ENCODE measurements at places on chromosomes 7 and 10. TPM values are rescaled to one million over a fixed set of nuclear protein-coding genes. Genes with fewer than 3 reads are reported as not detected.
A peak's percentile ranks its signal among the peaks of the same experiment; 100 is the strongest.

STEAP2 gene
- total RNA-seq: 9.0 TPM

ADAM8 gene
- total RNA-seq: 5.1 TPM

VWDE gene
- 0.87 TPM for total RNA-seq

DENND2A gene
- total RNA-seq: 1.1 TPM

EPHA1 gene
- 67.3 TPM for total RNA-seq

MMRN2 gene
- 3.4 TPM for total RNA-seq

C7orf33 gene
- not detected for total RNA-seq

STK31 gene
- total RNA-seq: 0.57 TPM

TAS2R40 gene
- total RNA-seq: not detected

- H3K4me3 ChIP-seq: no peak overlapping the region
- no peaks in the 10 kb centered on the region for H3K27me3 ChIP-seq
- no peaks in the 10 kb centered on the region for H3K36me3 ChIP-seq
- no peak for DNase-seq
Measured at GRCh38 chr7:37097983-37098382, 350.7 kb downstream of the ELMO1 start.

DNA sequence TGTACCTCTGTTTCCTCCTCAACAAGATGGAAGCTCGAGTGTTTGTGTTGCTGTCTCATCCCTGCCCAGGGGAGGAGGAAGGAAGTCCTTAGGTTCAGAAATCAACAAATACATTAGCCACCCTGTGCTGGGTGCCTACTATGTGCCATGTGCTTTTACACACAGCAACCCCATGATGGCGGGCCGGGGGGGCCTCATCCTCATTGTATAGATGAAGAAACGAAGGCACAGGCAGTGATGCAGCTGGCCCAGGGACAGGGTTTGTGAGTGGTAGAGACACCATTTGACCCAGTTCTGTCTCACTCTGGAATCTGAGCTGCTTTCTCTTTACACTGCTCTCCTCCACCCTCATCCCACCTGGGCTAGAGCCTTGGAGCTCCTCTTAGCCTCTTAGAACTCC, 1.9 kb upstream of the CALHM2 start:
- DNase-seq: no peak
- peaks cover 14% of the 10 kb centered on the region for H3K4me1 ChIP-seq
- H3K36me3 ChIP-seq: no peaks in the 10 kb centered on the region
- H3K27ac ChIP-seq: no peak overlapping the region

- no peaks in the 10 kb centered on the region for H3K27me3 ChIP-seq
- no peak overlapping the region for H3K27ac ChIP-seq
- DNase-seq: no peak
- H3K4me3 ChIP-seq: no peak overlapping the region
- no peaks in the 10 kb centered on the region for H3K4me1 ChIP-seq
Measured at GRCh38 chr7:157470701-157471131, 133.9 kb downstream of the DNAJB6 start.

DNA sequence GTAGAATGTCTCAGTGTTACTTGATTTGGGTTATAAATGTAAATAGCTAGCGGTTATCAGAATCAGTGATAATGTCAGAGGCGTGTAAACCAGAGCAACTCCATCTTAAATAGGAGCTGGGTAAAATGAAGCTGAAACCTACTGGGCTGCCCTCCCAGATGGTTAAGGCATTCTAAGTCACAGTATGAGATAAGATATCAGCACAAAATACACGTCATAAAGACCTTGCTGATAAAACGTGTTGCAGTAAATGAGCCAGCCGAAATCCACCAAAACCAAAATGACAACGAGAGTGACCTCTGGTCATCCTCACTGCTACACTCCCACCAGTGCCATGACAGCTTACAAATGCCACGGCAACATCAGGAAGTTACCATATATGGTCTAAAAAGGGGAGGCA, 172.3 kb downstream of the CHRM2 start:
- H3K27ac ChIP-seq: no peak overlapping the region
- no peaks in the 10 kb centered on the region for H3K4me1 ChIP-seq
- DNase-seq: no peak
- H3K36me3 ChIP-seq: no peaks in the 10 kb centered on the region

- peak overlapping the region; percentile 67 for H3K4me3 ChIP-seq
- no peak for DNase-seq
- peaks cover 7% of the 10 kb centered on the region for H3K27me3 ChIP-seq
- no peaks in the 10 kb centered on the region for H3K36me3 ChIP-seq
- no peak overlapping the region for H3K27ac ChIP-seq
Measured at GRCh38 chr10:132943058-132943790, 854 bp upstream of the CFAP46 start.

DNA sequence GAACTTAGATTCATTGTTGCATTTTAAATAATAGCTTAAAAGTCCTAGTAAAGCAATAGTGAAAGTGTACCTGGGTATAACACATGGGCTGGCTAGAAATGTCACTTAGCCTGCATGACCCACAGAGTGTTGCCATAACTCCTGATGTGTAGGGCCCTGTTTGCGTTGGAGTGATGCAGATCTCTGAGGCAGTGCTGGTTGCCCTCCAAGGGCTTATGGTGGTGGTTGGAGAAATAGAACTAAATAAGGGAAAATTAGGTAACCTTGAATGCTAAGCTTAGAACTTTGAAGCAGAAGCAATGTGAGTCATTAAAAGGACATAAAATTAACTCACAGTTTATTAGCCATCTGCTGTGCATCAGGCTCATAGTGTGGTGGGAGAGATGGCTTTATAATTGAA, 105.7 kb downstream of the CCNY start:
- DNase-seq: no peak
- peaks cover 3% of the 10 kb centered on the region for H3K4me1 ChIP-seq
- H3K36me3 ChIP-seq: no peaks in the 10 kb centered on the region
- no peak overlapping the region for H3K4me3 ChIP-seq

DNA sequence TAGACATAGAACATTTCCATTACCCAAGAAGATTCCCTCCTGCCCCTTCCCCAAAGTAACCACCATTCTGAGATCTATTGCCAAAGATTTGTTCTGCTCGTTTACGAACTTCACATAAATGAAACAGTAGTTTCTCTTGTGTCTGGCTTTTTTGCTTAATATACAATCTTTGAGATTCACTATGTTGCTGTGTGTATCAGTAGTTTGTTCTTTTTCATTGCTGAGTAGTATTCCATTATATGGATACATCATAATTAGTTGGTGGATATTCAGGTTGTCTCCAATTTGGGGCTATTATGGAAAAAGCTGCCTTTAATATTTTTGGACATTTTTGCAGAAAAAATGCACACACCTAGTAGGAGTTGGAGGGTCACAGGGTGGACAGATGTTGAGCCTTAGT, 124.3 kb downstream of the SLIT1 start:
- H3K36me3 ChIP-seq: no peaks in the 10 kb centered on the region
- H3K4me1 ChIP-seq: no peaks in the 10 kb centered on the region
- no peaks in the 10 kb centered on the region for H3K27me3 ChIP-seq
- no peak overlapping the region for H3K27ac ChIP-seq

- H3K36me3 ChIP-seq: no peaks in the 10 kb centered on the region
- no peak for DNase-seq
- H3K27ac ChIP-seq: peak overlapping the region; percentile 31
- H3K27me3 ChIP-seq: no peaks in the 10 kb centered on the region
Measured at GRCh38 chr7:608361-608760, 88.7 kb upstream of the PDGFA start.

DNA sequence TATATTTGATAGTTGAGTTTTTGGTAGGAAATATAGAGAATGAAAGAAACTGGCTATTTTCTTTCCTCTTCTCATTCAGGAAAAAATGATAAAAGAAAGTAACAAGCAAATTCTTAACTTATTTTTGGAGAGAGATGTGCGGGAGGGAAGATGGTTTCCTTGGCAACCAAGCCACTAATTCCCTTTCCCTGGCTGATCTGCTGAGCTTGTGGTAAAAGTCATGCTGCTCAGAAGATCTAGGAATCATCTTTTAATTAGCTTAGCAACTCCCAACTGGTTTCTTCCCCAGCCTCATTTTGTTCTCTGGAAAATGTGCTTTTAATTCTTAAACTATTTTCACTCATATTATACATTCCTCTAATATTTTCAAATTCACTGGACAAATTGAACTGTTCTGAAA, 11.8 kb downstream of the UROS start:
- H3K27me3 ChIP-seq: no peaks in the 10 kb centered on the region
- no peak overlapping the region for H3K4me3 ChIP-seq
- no peak overlapping the region for H3K27ac ChIP-seq
- peaks cover 4% of the 10 kb centered on the region for H3K36me3 ChIP-seq
- H3K4me1 ChIP-seq: no peaks in the 10 kb centered on the region

DNA sequence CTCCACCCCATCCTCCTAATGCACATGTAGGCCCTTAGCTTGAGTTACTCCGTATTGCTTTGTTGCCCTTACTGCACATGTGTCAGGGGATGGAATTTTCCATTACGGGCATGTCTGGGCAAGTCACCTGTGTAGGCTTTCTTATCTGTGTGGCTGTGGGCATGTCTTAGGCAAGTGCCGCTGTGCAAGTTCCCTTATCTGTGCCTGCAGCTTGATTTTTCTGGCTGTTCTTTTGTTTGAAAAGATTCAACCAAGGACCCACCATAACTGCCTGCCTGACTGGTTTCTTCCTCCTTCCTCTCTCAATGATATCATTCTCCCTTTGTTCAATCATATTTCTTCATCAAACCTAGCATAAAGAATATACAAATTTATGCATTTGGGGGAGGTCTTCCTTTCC, 88.5 kb downstream of the AKR1D1 start:
- H3K27ac ChIP-seq: no peak overlapping the region
- DNase-seq: no peak
- no peak overlapping the region for H3K4me3 ChIP-seq
- H3K4me1 ChIP-seq: no peaks in the 10 kb centered on the region

- peaks cover 15% of the 10 kb centered on the region for H3K4me1 ChIP-seq
- H3K4me3 ChIP-seq: no peak overlapping the region
- no peak overlapping the region for H3K27ac ChIP-seq
- no peak for DNase-seq
- no peaks in the 10 kb centered on the region for H3K27me3 ChIP-seq
Measured at GRCh38 chr10:48657416-48657815, 27.3 kb upstream of the WDFY4 start.

- peaks cover 18% of the 10 kb centered on the region for H3K4me1 ChIP-seq
- no peak overlapping the region for H3K4me3 ChIP-seq
- no peaks in the 10 kb centered on the region for H3K36me3 ChIP-seq
Measured at GRCh38 chr10:130974166-130974565, 337.4 kb downstream of the TCERG1L start.

DNA sequence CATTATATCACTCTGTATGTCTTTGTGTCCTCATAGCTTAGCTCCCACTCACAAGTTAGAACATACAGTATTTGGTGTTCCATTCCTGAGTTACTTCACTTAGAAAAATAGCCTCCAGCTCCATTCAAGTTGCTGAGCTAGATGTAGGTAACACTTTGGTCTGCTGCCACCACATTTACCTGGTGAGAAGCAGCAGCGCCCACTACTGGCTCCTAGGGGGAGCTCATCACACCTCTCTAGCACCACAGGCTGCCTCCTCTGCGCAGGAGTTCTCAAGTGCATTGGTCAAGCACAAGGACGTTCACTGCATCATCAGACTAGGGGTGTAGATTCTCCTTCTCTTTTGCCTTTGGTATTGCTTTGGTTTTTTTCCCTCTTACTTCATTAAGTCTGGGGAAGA, 530.9 kb upstream of the AUTS2 start:
- no peaks in the 10 kb centered on the region for H3K36me3 ChIP-seq
- H3K4me3 ChIP-seq: no peak overlapping the region
- H3K27me3 ChIP-seq: no peaks in the 10 kb centered on the region

DNA sequence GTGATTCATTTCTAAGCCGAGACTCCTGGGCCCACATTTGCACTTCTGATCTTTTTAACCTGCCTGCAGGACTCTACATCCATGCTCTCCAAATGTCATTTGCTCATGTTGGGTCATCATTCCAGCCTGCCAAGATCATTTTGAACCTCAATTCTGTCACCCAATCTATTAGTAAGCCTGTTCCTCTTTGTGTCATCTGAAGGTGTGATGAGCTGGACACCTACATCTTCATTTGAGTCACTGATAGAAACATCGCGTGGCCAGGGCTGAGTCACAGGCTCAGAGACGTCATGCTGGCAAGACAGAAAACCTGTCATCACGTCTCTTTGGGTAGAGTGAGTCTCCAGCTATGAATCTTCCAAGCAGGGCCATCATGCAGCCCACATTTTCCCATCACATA, 65.3 kb upstream of the SLF2 start:
- H3K27me3 ChIP-seq: no peaks in the 10 kb centered on the region
- H3K36me3 ChIP-seq: no peaks in the 10 kb centered on the region
- no peak overlapping the region for H3K27ac ChIP-seq
- H3K4me1 ChIP-seq: no peaks in the 10 kb centered on the region

DNA sequence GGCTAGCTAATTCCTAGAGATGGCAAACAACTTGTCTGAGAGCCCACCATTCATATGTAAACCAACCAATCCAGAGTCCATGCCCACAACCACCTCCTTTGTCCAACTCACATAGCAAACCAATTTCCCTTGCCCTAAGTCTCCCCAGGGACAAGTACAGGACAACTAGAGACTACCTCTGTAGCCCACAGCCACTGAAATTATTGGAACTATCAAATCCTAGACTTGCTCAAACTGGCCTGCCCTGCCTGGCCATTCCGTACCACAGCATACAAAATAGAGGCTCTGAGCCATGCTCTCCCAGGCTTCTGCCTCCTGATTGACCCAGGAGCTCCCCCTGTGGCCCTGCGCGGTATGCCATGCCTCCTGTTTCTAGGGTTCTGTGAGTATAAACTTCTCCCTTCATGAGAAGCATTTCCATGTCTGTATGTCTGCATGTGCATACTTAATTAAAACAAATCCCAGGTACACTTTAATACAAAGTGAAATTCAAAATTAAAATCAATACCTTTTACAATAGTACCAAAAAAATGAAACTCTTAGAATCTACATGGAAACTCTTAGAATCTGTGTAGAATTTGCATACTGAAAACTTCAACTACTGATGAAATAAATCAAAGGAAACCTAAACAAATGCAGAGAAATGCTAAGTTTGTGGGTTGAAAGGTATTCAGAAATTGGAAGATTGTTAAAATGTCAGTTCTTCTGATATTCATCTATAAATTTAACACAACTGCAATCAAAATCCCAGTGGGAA, 4.0 kb upstream of the HECW1 start:
- no peak overlapping the region for H3K27ac ChIP-seq
- H3K27me3 ChIP-seq: peaks cover 6% of the 10 kb centered on the region
- peaks cover 14% of the 10 kb centered on the region for H3K4me1 ChIP-seq
- no peak for DNase-seq

GRCh38 chr7:142718313-142718712, 31.0 kb upstream of the PRSS1 start:
- no peak overlapping the region for H3K27ac ChIP-seq
- no peak for DNase-seq
- H3K27me3 ChIP-seq: no peaks in the 10 kb centered on the region
- no peaks in the 10 kb centered on the region for H3K4me1 ChIP-seq

GRCh38 chr10:19931894-19932590, 115.8 kb downstream of the PLXDC2 start:
- H3K27ac ChIP-seq: peak overlapping the region; percentile 77
- H3K27me3 ChIP-seq: no peaks in the 10 kb centered on the region
- no peak for DNase-seq
- H3K36me3 ChIP-seq: no peaks in the 10 kb centered on the region

DNA sequence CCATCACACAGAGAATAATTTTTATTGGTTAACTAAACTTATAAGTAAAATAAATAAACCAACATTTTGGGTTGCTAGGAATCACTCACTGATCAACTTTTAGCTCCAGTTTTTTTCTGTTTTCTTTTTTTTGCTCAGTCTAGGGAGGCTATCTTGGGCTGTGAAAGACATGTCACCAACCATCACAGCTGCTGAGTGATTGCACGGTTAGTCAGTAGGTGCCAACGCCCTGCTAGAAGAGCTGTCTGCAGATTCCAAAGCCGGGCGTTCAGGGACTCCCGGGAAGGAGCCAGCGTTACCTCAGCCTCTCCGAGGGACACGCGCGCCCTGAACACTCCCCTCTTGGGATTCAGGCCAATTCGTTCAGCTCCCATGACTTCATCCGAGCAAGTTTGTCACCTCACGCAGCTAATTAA, 604 bp upstream of the STAM start:
- peak overlapping the region; percentile 95 for H3K4me3 ChIP-seq
- peak overlapping the region; percentile 98 for H3K27ac ChIP-seq
- H3K27me3 ChIP-seq: no peaks in the 10 kb centered on the region
- peaks cover 28% of the 10 kb centered on the region for H3K4me1 ChIP-seq
- no peak for DNase-seq
